ENCODE measurements at places on chromosomes 3 and 15. TPM values are rescaled to one million over a fixed set of nuclear protein-coding genes. Genes with fewer than 3 reads are reported as not detected.

The NEIL1 gene
- total RNA-seq = 31.3 TPM

The SLC51A gene
- total RNA-seq = not detected

The ARGFX gene
- total RNA-seq = not detected

DNA sequence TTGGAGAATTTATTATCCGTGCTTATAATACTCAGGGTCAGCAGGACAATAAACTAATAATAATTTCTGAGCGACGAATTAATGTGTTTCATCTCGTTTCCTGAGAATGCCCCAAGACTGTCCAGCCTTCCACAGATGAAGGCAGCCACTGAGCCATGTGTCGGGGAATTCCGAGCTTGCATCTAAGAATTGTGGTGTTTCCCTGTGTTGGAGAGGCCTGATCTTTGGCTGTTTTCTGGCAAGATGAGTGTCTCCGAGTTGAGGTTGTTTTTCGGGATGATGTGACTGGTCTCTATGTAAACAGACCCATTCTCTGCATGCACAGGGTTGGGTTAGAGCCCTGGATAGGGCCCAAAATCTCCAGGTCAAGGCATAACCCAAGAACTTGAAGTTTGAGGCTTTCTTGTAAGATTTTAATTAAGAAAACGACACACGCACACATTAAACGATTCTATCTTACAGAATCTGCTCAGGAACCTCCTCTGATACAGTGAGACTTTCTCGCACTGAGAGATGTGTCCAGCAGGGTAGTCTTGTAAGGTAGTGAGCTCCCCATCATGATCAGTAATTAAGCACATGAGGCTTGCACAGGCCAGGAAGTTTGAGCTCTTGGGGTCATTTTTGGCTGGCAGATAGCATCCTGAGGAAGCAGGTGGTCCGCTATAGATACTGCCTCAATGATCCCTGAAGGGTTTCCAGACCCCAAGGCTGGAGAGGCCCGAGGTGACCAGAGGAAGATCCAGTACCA, 14.4 kb downstream of the FGD5 start:
- no peak for DNase-seq
